Esophagus squamous epithelium (tissue), 5 donors: ENCODE measurements at places on chromosomes 7 and 10. TPM values are rescaled to one million over a fixed set of nuclear protein-coding genes. Genes with fewer than 3 reads are reported as not detected.

Gene SPDYE11
- total RNA-seq = not detected

- no peak overlapping the region for H3K4me3 ChIP-seq
- no peak overlapping the region for H3K27ac ChIP-seq
- no peaks in the 10 kb centered on the region for H3K4me1 ChIP-seq
- no peak for DNase-seq
- no peaks in the 10 kb centered on the region for H3K27me3 ChIP-seq
- no peaks in the 10 kb centered on the region for H3K36me3 ChIP-seq
Measured at GRCh38 chr7:107694386-107694785, 33.8 kb downstream of the SLC26A4 start.

Gene GATA3
- 0.35 TPM for total RNA-seq

DNA sequence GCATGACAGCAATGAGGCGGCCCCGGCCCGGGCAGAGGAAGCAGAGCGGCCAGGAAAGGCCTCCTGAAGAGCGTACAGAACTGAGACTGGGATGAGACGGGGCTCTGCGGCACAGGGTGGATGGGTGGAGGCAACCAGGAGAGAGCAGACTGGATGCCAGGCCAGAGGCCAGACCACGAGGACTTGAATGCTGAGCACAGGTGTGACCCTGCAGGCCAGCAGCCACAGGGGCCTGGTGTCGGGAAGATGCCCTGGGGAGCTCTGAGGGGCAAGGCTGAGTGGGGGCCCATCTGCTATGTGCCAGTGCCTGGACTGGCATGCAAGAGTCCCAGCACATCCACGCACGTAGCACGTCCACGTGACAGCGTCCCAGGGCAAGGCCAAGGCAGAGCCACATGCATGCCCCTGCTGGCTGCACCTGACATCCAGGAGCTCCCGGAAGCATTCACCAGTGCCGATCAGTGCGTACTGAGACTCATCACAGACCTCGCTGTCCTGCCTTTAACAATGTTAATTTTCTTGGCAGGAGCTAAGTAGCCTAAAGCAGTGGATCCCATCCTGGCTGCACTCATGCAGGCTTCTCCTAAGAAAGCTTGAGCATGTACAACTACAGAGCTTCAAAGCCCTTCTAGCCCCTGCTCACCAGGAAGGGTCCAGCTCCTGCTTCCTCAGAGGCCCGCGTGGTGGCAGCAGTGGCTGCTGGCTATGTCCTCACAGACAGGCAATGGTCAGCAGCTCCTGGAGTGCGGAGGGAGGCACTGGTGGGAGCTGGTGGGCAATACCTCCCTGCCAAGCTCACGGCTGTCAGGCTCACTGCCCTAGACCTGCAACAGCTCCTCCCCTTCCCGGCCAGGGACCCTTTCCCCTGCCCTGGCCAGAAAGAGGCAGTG is 18.0 kb downstream of the GRID1 start:
- H3K4me3 ChIP-seq = no peak overlapping the region
- no peaks in the 10 kb centered on the region for H3K4me1 ChIP-seq
- no peak overlapping the region for H3K27ac ChIP-seq
- H3K36me3 ChIP-seq = no peaks in the 10 kb centered on the region
- H3K27me3 ChIP-seq = no peaks in the 10 kb centered on the region
- no peak for DNase-seq

Gene ITIH5
- total RNA-seq = 21.4 TPM

DNA sequence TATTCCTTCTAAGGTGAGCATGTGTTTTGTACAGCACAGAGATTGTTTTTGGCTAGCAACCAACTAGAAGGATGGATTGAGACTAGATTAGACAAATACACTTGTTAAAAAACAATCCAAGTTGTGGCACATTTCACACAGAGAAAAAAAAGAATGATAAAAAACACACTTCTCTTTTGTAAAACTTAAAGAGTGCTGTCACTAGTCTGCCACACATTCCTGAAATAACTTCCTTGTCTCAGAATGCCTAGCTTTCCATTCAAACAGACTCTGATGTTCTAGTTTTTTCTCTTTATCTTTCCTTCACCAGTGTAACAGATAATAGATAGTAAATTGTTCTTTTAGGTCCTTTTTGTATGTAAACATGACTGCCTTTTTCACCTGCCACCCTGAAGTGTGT is 11.4 kb downstream of the DLD start:
- no peaks in the 10 kb centered on the region for H3K27me3 ChIP-seq
- DNase-seq = no peak
- H3K27ac ChIP-seq = no peak overlapping the region
- no peak overlapping the region for H3K4me3 ChIP-seq

Gene INMT
- total RNA-seq = 0.76 TPM

Gene AASS
- total RNA-seq = 5.5 TPM

DNA sequence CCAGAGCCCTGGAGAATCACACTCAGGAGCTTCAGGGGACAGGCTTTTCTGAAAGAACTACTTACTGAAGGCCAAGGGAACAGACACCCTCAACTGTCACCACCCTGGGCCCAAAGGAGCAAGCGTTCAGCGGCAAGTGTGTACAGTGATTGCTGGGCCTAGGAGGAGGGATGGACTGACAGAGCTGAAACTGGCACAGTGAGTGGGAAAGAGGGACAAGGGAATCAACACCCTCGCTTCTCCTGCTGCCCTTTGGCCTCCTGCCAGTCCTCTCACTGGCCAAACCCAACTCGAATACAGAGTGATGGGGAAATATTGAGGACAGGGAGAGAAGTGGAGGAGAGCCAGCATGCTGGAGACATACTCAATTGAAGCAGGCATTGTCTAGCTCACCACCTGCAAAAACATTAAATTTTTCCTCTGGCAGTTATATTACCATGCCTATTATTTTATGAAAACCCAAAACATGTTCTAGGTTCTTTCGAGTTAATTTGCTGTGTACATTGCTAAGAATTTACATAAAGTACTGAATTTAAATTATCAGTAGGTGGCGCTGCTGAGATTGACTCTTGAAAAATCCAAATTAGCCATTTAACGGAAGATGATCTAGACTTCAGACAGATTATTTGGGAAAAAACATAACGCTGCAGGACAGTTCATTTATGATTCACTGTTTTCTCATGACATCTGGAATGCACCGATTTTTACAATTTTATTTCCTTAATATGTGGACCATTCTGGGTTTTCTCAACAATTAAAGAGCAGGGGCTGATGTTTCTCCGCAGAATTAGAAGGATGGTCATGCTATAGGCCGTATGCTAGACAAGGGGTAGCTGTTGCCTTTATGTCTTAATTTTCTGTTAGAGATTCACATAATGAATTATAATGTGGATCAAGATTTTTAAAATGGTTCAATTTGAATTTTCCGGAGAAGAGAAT is 14.7 kb upstream of the TMEM236 start:
- DNase-seq = no peak
- no peaks in the 10 kb centered on the region for H3K36me3 ChIP-seq
- no peak overlapping the region for H3K4me3 ChIP-seq
- no peaks in the 10 kb centered on the region for H3K27me3 ChIP-seq
- no peaks in the 10 kb centered on the region for H3K4me1 ChIP-seq
- no peak overlapping the region for H3K27ac ChIP-seq

Gene HIPK2
- 27.8 TPM for total RNA-seq

Gene PTF1A
- total RNA-seq = not detected

- peaks cover 5% of the 10 kb centered on the region for H3K4me1 ChIP-seq
- DNase-seq = no peak
- H3K27ac ChIP-seq = no peak overlapping the region
- no peaks in the 10 kb centered on the region for H3K27me3 ChIP-seq
- no peak overlapping the region for H3K4me3 ChIP-seq
- H3K36me3 ChIP-seq = no peaks in the 10 kb centered on the region
Measured at GRCh38 chr10:110370006-110370405, 65.3 kb upstream of the SMNDC1 start.

- no peak overlapping the region for H3K4me3 ChIP-seq
- no peak overlapping the region for H3K27ac ChIP-seq
- no peak for DNase-seq
- no peaks in the 10 kb centered on the region for H3K4me1 ChIP-seq
- no peaks in the 10 kb centered on the region for H3K27me3 ChIP-seq
- peaks cover 9% of the 10 kb centered on the region for H3K36me3 ChIP-seq
Measured at GRCh38 chr10:101897633-101898032, 54.0 kb upstream of the KCNIP2 start.

GRCh38 chr7:127153315-127153714 is 99.4 kb downstream of the GRM8 start:
- no peak for DNase-seq
- H3K27me3 ChIP-seq = no peaks in the 10 kb centered on the region
- H3K36me3 ChIP-seq = no peaks in the 10 kb centered on the region
- no peak overlapping the region for H3K4me3 ChIP-seq
- H3K4me1 ChIP-seq = no peaks in the 10 kb centered on the region

DNA sequence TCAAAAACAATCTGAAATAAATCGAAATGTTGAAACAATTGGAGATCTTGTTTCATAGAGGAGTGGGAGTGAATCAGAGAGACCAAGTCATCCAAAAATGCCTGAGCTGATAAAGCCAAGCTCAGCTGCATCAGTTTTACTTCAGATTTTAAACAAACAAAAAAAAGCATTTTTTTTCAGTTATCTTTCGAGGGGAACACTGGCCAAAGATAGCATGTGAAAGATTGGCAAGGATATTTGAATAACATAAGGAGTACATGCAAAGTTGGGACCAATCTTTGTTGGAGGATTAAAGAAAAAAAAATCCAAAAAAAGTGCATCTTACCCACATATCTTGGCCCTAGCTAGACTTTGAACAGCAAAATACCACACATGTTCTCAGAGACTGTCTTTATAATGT is 47.2 kb downstream of the RHOBTB1 start:
- H3K27ac ChIP-seq = no peak overlapping the region
- no peaks in the 10 kb centered on the region for H3K27me3 ChIP-seq
- no peaks in the 10 kb centered on the region for H3K4me1 ChIP-seq
- no peaks in the 10 kb centered on the region for H3K36me3 ChIP-seq
- no peak overlapping the region for H3K4me3 ChIP-seq
- no peak for DNase-seq

- DNase-seq = no peak
- peak overlapping the region; percentile 11 for H3K4me3 ChIP-seq
- H3K36me3 ChIP-seq = no peaks in the 10 kb centered on the region
- H3K4me1 ChIP-seq = peaks cover 10% of the 10 kb centered on the region
Measured at GRCh38 chr7:80640846-80641245, 2.4 kb downstream of the CD36 start.

Gene SPDYE5
- total RNA-seq = not detected

GRCh38 chr7:110595694-110596093 is 495.2 kb upstream of the LRRN3 start:
- H3K36me3 ChIP-seq = no peaks in the 10 kb centered on the region
- no peak overlapping the region for H3K4me3 ChIP-seq
- no peaks in the 10 kb centered on the region for H3K27me3 ChIP-seq
- DNase-seq = no peak
- no peaks in the 10 kb centered on the region for H3K4me1 ChIP-seq

Gene RAPGEF5
- total RNA-seq = 16.9 TPM

DNA sequence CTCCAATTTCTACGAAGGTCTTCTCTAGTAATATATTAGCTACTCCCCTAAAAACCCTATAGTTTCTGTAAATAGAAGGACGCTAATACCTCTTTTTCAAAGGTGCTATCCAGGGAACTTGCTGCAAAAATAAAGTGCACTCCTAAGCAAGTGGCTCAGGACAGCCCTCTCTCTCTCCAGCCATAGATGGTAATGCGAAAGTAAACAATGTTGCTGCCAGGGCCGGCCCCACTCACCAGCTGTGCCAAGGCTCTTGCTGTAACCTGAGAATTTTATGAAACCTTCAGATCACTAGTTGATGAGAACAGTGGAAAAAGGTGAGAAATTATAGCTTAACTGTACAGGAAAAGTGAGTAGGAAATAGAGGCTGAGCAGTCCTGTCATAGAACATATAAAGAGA is 10.9 kb upstream of the TAS2R39 start:
- no peaks in the 10 kb centered on the region for H3K36me3 ChIP-seq
- no peak for DNase-seq
- H3K27me3 ChIP-seq = no peaks in the 10 kb centered on the region
- H3K27ac ChIP-seq = no peak overlapping the region

- no peaks in the 10 kb centered on the region for H3K4me1 ChIP-seq
- H3K4me3 ChIP-seq = no peak overlapping the region
- H3K27ac ChIP-seq = no peak overlapping the region
- DNase-seq = no peak
Measured at GRCh38 chr10:80324891-80325364, 31.6 kb downstream of the DYDC1 start.

DNA sequence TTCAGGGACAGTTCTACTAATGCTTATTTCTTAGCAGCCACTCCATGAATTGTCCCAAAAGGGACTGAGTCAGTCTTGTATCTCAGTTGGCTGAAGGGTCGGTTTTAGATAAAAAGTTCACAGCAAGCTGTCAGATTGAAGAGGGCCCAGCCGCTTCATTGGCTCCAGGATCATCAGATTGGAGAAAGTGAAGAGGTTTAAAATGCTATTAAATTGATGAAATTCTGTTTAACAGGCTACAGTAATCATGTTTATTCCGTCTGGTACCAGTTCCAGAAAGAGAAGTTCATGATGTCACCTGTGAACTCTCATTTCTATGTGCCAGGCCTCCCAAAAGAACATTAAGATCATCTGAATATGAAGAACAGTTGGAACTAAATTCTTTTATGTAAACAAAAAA is 294.4 kb upstream of the BMPER start:
- no peak for DNase-seq
- no peaks in the 10 kb centered on the region for H3K36me3 ChIP-seq
- no peak overlapping the region for H3K4me3 ChIP-seq

- H3K36me3 ChIP-seq = no peaks in the 10 kb centered on the region
- no peak overlapping the region for H3K4me3 ChIP-seq
- H3K27ac ChIP-seq = no peak overlapping the region
- H3K4me1 ChIP-seq = peaks cover 7% of the 10 kb centered on the region
Measured at GRCh38 chr10:125083576-125083920, 76.8 kb downstream of the CTBP2 start.

GRCh38 chr7:68929781-68930261 is 668.5 kb upstream of the AUTS2 start:
- H3K27me3 ChIP-seq = no peaks in the 10 kb centered on the region
- H3K4me1 ChIP-seq = no peaks in the 10 kb centered on the region
- no peaks in the 10 kb centered on the region for H3K36me3 ChIP-seq
- no peak overlapping the region for H3K27ac ChIP-seq
- H3K4me3 ChIP-seq = no peak overlapping the region

Gene HSPA12A
- total RNA-seq = 2.3 TPM

DNA sequence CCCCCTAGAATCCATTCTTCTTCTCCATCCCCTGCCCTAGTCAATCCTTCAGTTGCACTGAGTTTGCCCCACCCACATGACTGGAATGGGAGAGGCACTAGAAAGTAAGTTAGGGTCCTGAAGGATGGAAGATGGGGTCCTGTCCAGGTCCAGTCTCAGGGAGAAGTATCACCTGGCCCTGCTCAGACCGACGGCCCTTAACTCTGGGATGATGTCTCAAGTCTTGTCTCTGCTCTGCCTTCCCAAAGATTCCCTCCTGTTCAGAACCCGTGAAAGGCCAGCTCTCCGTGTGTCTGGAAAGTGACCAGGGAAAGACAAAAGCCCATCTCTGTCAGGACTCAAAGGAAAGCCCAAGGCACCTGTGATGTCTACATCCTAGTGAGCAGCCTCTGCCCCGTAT is 88.8 kb downstream of the OAT start:
- H3K27ac ChIP-seq = no peak overlapping the region
- no peak overlapping the region for H3K4me3 ChIP-seq
- DNase-seq = no peak
- no peaks in the 10 kb centered on the region for H3K27me3 ChIP-seq
- no peaks in the 10 kb centered on the region for H3K4me1 ChIP-seq

- H3K36me3 ChIP-seq = no peaks in the 10 kb centered on the region
- peaks cover 7% of the 10 kb centered on the region for H3K4me1 ChIP-seq
- no peaks in the 10 kb centered on the region for H3K27me3 ChIP-seq
- no peak overlapping the region for H3K27ac ChIP-seq
- DNase-seq = no peak
Measured at GRCh38 chr7:117163101-117163500, 159.8 kb downstream of the WNT2 start.

Gene BLVRA
- total RNA-seq = 58.7 TPM
